Upper lobe of right lung (tissue), 1 donor: ENCODE measurements at places on chromosomes 12 and 14. TPM values are rescaled to one million over a fixed set of nuclear protein-coding genes. Genes with fewer than 3 reads are reported as not detected.

- H3K4me3 ChIP-seq, result no peak overlapping the region
- peak overlapping the region; percentile 11 for H3K27ac ChIP-seq
- DNase-seq, result peak; percentile 64
- H3K27me3 ChIP-seq, result no peaks in the 10 kb centered on the region
Measured at GRCh38 chr12:122867691-122868461, 28.0 kb downstream of the VPS37B start.

DNA sequence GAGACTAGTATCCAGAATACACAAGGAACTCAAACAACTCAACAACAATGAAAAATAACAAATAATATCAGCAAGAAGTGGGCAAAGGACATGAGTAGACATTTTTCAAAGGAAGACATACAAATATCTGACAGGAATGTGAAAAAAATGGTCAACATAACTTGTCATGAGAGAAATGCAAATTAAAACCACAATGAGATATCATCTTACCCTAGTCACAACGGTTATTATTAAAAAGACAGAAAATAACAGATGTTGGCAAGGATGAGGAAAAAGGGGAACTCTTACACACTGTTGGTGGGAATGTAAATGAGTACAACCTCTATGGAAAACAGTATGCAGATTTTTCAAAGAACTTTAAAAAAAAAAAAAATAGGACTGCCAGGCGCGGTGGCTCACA, 20.4 kb downstream of the VWF start:
- no peak overlapping the region for H3K4me3 ChIP-seq
- no peak overlapping the region for H3K27ac ChIP-seq
- H3K36me3 ChIP-seq, result peaks cover 5% of the 10 kb centered on the region
- H3K4me1 ChIP-seq, result no peaks in the 10 kb centered on the region
- H3K27me3 ChIP-seq, result no peaks in the 10 kb centered on the region

- H3K27me3 ChIP-seq, result no peaks in the 10 kb centered on the region
- no peak for DNase-seq
- H3K4me1 ChIP-seq, result no peaks in the 10 kb centered on the region
- H3K27ac ChIP-seq, result no peak overlapping the region
Measured at GRCh38 chr12:27999521-27999920, 27.0 kb upstream of the PTHLH start.

DNA sequence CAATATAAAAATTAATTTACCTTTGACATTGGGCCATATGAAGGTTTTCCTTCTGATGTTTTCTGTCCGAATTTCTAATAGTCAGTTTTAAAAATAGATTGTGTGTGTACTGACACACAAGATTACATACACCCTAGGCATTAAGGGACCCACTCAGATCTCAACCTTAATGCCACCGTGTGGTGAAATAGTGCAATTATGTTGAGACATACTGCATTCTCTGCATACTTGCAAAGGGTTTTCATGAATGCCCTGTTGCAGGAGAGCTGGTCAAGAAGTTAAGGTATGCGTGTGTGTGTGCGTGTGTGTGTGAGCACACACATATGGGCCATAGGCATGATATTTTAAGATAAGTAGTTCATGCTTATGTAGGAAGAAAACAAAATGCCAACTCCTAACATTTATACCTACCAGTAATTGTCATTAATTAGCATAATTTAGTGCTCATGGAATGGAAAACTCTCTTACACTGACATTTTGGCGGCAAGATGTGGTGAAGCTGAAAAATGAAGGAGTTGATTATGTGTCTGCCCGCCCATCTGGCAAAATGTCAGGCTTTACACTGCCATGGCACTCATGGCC, 58.8 kb downstream of the PIK3C2G start:
- H3K27ac ChIP-seq, result no peak overlapping the region
- H3K4me1 ChIP-seq, result no peaks in the 10 kb centered on the region
- H3K4me3 ChIP-seq, result no peak overlapping the region
- no peaks in the 10 kb centered on the region for H3K27me3 ChIP-seq
- no peaks in the 10 kb centered on the region for H3K36me3 ChIP-seq

GRCh38 chr14:59354666-59355065, 110.5 kb downstream of the GPR135 start:
- H3K36me3 ChIP-seq, result peaks cover 46% of the 10 kb centered on the region
- H3K27me3 ChIP-seq, result no peaks in the 10 kb centered on the region
- no peak overlapping the region for H3K4me3 ChIP-seq
- no peak for DNase-seq

DNA sequence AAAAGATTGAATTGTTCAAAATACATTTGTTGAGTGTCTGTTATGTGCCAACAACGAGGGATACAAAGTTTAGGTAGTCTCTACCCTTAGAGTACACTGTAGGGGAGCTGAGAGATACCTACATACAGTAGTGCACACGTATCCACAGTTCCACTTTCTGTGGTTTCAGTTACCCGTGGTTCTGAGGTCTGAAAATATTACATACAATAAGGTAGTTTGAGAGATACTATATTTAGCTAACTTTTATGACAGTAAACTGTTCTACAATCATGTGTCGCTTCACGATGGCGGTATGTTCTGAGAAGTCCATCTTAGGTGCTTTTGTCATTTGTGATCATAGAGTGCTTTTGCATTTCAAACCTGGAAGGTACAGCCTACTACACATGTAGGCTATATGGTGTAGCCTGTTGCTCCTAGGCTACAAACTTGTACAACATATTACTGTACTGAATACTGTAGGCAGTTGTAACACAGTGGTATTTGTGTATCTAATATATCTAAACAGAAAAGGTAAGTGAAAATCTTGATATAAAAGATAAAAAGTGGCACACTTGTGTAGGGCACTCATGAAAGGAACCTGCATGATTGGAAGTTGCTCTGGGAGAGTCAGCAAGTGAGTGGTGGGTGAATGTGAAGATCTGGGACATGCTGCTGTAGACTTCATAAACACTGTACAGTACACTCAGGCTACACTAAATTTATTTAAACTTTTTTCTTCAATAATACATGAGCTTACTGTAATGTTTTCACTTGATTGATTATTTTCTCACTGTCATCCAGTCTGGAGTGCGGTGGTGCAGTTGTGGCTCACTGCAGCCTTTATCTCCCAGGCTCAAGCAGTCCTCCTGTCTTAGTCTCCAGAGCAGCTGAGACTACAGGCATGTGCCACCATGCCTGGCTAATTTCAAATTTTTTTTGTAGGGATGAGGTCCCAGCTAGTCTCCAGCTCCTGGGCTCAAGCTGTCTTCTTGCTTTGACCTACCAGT, 4.0 kb downstream of the CPSF6 start:
- H3K4me3 ChIP-seq, result no peak overlapping the region
- H3K27me3 ChIP-seq, result no peaks in the 10 kb centered on the region
- H3K4me1 ChIP-seq, result peaks cover 51% of the 10 kb centered on the region
- no peak for DNase-seq

- no peaks in the 10 kb centered on the region for H3K36me3 ChIP-seq
- H3K27me3 ChIP-seq, result peaks cover 2% of the 10 kb centered on the region
- no peak overlapping the region for H3K4me3 ChIP-seq
- DNase-seq, result no peak
- H3K4me1 ChIP-seq, result no peaks in the 10 kb centered on the region
Measured at GRCh38 chr12:3470296-3470695, 20.7 kb upstream of the PRMT8 start.

- peak; percentile 74 for DNase-seq
- H3K27me3 ChIP-seq, result no peaks in the 10 kb centered on the region
- H3K36me3 ChIP-seq, result no peaks in the 10 kb centered on the region
Measured at GRCh38 chr14:35332517-35333263, 40.5 kb downstream of the PSMA6 start.

GRCh38 chr14:45253754-45254310, 830 bp upstream of the MIS18BP1 start:
- DNase-seq, result peak; percentile 75
- peak overlapping the region; percentile 69 for H3K4me3 ChIP-seq
- no peaks in the 10 kb centered on the region for H3K27me3 ChIP-seq

- H3K27ac ChIP-seq, result peak overlapping the region; percentile 84
- H3K4me3 ChIP-seq, result peak overlapping the region; percentile 68
- no peak for DNase-seq
- H3K4me1 ChIP-seq, result peaks cover 11% of the 10 kb centered on the region
- H3K27me3 ChIP-seq, result no peaks in the 10 kb centered on the region
Measured at GRCh38 chr14:22887260-22887989, 4.4 kb downstream of the REM2 start.

DNA sequence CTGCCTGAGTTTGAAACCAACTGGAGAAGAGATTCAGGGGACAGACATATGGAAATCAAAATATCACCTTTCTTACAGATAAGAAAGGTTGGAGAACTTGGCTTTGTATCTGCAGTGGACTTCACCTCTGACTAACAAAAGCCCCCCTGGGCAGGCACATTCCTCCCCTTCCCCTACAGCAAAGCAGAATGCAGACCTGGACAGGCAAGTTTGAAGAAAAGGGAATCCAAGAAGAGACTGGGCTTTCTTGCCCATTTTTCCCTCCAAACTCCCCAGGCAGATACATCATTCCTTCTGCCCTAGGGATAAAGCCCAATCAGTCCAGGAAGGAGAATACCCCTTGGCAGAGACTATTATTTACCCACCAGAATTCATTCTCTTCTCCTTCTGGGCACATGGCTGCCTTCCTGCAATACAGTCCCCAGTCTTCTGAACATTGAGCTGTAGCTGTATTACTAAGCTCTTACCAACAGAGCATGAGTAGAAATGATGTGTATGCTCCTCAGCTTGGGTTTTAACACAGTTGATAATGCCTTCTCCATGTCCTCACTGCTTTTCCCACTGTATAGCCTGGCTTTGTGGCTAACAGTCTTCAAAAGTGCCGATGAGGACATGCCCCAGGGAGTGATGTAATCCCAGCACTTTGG, 17.4 kb upstream of the NAP1L1 start:
- no peak overlapping the region for H3K4me3 ChIP-seq
- no peaks in the 10 kb centered on the region for H3K27me3 ChIP-seq
- H3K4me1 ChIP-seq, result no peaks in the 10 kb centered on the region
- no peak for DNase-seq
- no peaks in the 10 kb centered on the region for H3K36me3 ChIP-seq

DNA sequence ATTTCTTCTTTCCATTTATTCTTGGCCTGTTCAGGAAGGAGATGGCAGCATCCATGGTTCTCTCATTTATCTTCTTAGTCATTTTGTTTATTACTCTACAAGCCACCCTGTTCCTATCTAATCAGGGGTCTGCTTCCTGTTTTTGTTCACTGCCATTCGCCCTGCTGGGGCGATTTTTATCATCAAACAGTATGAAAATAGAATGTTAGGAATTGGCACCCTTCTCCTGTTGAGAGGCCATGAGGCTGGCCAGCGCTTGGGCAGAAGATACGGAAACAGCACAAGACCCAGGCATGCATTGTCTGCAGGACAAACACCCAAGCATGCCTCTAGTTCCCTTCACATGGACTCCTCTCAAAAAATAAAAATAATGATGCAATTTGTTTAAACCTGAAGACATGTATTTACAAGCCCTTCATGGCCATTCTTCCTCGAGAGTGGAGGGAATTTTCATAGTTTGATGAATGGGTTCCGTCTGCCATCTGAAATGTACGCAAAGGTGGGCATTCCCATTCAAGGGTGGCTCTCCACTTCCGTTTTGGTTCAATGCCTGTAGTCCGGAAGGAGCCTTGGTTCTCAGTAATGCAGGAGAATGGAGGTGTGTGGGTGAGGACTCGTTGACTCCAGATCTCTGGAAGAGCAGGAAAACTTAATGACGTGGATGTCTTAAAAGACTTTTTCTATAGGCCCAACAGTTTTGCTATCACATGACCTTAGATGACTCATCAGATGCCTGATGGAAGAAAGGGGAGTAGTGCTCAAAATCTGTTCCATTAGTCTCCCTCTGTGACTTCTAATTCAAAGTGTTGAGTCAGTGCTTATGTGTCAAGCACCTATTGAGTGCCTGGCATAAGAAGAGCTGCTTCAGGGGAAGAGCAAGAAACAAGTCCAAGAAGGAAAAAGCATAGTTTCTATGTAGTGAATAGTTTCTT, 252.4 kb upstream of the TBX3 start:
- no peak for DNase-seq
- H3K27me3 ChIP-seq, result no peaks in the 10 kb centered on the region
- H3K4me1 ChIP-seq, result no peaks in the 10 kb centered on the region
- H3K4me3 ChIP-seq, result no peak overlapping the region

DNA sequence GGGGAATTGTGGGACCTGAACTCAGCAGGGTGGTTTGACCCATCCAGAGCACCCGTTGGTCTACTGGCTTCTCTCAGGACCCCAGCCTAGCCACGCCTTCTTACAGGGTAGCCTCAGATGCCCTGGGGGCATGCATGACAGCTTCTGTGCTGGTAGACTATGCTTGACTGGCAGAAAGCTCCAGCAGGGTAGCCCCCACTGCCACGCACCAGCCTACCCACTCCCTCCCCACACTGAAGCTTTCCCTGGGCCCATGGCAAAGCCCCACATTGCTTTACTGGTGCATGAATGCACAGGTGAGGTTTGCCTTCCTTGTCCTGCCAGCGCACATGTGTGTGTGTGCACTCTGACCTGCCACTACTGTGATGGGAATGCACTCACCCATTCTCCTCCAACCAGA, 772.2 kb downstream of the LRFN5 start:
- H3K4me1 ChIP-seq, result no peaks in the 10 kb centered on the region
- no peak overlapping the region for H3K4me3 ChIP-seq
- DNase-seq, result peak; percentile 37
- no peaks in the 10 kb centered on the region for H3K36me3 ChIP-seq
- no peak overlapping the region for H3K27ac ChIP-seq

CEP170B gene
- total RNA-seq, result 30.3 TPM

A2ML1 gene
- not detected for total RNA-seq

REC8 gene
- 18.5 TPM for total RNA-seq

BBOF1 gene
- 2.8 TPM for total RNA-seq

HDAC7 gene
- total RNA-seq, result 135 TPM

CCDC196 gene
- total RNA-seq, result not detected

LMNTD1 gene
- total RNA-seq, result not detected
